Neural crest cell (in vitro differentiated cells): ENCODE measurements at places on chromosomes 5 and 9. TPM values are rescaled to one million over a fixed set of nuclear protein-coding genes. Genes with fewer than 3 reads are reported as not detected.

- no peak for DNase-seq
Measured at GRCh38 chr5:64637144-64637543, 53.2 kb upstream of the SHISAL2B start.

- DNase-seq, result no peak
Measured at GRCh38 chr5:163193886-163194285, 243.5 kb upstream of the CCNG1 start.

DNA sequence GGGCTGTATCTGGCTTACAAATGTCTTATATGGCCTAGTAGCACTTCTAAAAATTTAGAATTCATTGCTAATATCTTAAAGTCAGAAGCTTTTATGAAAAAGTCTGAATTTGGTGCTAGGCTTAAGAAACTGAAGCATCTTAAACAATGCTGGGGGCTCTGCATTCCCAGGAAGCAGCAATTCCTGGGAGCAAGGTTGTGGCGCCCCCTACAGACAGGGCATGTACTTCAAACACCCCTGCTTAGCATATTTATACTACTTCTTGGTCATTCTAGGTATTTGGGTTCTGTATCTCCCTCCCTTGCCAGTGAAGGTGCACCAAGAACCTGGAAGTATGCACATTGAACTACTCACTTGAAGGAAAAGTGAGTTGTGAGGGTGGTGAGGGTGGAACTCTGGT lies 64.6 kb upstream of the GRIA1 start:
- no peak for DNase-seq

DNA sequence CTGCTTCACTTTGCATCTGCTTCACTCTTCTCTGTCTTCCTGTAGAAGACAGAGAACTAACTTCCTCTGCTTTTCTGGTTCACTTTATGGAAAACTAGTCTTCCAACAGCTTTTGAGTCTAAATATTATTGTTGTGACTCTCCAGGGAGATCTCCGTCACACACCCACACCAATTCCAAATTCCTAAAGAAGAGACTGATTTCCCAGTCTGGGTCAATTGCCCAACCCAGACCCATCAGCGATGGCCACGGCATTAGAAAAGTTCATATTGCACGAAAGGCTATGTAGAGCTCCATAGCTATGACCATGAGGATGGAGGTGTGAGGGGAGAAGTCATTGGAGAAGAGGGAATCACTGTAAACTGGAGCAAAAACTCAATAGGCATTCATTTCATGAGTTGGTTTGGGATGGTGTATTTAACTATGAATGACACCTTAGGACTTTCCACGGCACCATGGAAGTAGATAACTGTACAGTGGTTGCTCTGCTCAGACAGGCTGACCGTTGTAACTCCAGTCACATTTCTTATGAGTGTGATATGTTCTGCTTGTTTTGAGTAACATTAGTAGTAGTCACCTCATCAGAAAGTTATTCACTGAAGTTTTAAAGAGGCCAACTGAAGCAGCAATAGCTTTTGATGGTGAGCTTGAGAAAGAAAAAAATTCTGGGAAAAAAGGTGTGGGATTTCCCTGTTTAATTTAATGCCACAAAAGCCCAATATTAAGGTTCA lies 78.1 kb upstream of the MAMDC2 start:
- DNase-seq, result no peak

DNA sequence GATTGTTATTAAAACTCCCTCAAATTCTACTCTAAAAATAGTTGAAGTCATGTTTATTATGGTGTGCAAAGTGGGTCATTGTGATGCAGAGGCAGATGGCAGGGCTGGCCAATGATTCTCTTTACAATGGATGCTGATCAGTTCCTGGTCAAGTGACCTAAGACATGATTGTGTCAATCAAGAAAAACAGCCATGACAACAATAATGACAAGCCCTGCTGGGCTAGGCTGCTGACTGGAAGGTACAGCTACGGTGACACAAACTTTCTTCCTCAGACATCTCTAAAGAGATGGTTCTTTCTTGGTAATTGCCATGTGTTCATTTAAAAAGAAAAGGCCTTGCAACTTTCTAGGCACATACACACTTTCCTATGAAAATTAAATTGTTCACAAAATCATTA lies 3.6 kb downstream of the SLC24A2 start:
- no peak for DNase-seq

GRCh38 chr5:173001229-173001841 lies 17.8 kb downstream of the ATP6V0E1 start:
- no peak for DNase-seq

- DNase-seq, result no peak
Measured at GRCh38 chr9:15096972-15097371, 186.7 kb upstream of the FREM1 start.

- no peak for DNase-seq
Measured at GRCh38 chr5:103910786-103911185, 348.2 kb upstream of the NUDT12 start.

GRCh38 chr9:86246752-86247161 lies 12.7 kb downstream of the C9orf153 start:
- DNase-seq, result no peak

- no peak for DNase-seq
Measured at GRCh38 chr9:112110094-112110776, 64.9 kb downstream of the SUSD1 start.

DNA sequence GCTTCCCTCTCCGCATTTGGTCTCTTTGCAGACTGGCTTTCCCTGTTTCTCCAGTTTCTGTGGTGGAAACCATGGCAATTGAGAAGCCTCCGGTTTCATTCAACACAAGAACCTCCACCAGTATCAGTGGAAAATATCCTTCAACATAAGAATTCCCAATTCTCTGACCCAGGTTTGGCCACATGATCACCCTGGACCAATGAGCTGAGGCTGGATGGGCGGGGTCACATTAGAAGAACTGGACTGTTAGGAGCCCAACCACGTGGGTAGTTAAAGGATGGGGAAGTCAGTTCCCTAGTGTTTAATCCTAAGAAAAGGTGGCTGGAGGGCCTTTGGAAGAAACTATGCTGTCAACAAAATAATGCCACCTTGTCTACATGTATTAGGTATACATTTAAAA lies 336.3 kb downstream of the DMRT2 start:
- no peak for DNase-seq

- DNase-seq, result no peak
Measured at GRCh38 chr9:24118190-24118589, 292.1 kb upstream of the ELAVL2 start.

The PCDHB10 gene
- total RNA-seq, result 5.2 and 5.5 TPM in 2 replicates

The FOXD4L5 gene
- total RNA-seq, result 0.34 and 0.37 TPM in 2 replicates

The FREM1 gene
- 57.5 and 57.7 TPM in 2 replicates for total RNA-seq

The TRMT10B gene
- 9.5 and 9.8 TPM in 2 replicates for total RNA-seq

The HACD4 gene
- total RNA-seq, result 0.72 and 0.75 TPM in 2 replicates
